Fibroblast of mammary gland (primary cell): ENCODE measurements at places on chromosomes 13 and 19.

DNA sequence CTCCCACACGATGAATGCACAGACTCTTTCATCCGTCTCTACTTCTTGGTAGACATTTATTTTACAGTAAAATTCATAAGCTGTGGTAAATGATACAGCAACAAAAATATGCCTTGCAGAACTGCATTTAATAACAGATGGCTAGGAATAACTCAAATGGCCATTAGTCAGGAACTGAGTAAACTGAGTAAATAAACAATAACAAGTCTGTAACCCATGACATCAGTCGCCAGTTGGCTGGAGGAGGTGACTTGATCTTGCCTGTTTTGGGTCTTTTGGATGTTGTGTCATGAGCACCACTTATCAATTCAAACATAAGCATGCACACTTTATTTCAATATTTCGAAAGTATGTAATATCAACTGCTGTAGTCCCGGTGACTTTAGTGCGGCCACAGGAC, 632.6 kb upstream of the ARGLU1 start:
- no peak for DNase-seq

GRCh38 chr13:42594481-42595252, 20.7 kb downstream of the TNFSF11 start:
- peak; percentile 96 for DNase-seq

- peak; percentile 54 for DNase-seq
Observed at GRCh38 chr19:17346109-17346671, 8.8 kb downstream of the GTPBP3 start.

DNA sequence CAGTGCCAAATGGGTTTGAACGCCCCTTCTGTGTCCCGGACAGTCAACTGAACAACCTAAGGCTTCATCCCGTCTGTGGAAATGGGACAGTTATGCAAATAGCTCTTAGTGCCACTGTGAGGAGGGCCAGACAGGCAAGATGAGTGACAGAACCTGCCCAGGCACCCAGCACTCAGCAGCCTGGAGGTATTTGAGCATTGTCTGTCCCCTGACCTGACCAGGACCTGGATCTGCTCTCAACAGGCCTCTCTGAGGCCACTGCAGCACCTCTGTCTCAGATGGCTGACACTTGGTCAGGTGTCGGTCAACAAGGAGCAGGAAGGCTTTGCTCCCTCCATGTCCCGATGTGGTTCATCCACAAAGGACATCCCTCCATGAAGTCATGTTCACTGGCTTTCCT, 67.9 kb downstream of the CCDC70 start:
- no peak for DNase-seq

DNA sequence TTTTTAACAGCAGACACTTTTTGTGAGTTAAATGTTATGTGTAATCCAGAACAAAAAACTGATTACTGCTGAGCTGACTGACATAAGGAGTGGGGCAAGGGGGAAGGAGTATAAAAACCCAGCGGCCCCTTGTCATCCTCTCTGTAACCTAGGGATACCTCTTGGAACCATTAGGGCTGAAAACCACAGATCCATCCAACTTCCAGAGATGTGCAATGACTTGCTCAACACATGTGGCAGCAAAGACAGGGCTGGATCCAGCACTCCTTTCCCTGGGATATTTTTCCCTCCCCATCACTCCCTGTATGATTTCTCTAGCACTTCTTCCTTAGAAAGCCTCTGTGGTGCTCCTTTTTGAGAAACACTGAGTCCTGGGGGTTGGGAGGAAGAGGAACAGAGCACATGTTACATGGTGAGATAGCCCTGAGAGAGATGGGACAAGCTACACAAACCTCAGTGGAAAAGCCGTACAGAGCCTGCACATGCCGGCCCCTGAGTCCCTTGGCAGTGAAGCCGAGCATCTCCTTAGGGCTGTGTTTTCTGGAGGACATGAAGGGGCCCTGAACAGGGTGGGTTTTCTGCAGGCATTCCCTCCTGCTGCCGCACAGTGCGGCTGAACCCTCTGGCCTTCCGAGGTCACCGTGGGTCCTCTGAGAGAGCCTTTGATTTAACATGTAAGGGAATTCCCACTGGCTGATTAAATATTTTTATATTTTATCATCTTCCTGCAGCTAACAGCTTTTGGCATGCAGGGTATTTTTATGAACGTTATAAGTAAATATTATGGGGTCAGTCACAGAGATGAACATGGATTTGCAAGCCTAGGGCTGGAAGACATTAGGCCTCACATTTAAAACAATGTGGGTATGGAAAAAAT, 219.9 kb downstream of the COG6 start:
- peak; percentile 43 for DNase-seq

- peak; percentile 62 for DNase-seq
Observed at GRCh38 chr19:996051-996838, 4.0 kb upstream of the GRIN3B start.

- no peak for DNase-seq
Observed at GRCh38 chr13:98059276-98059675, 83.6 kb upstream of the FARP1 start.

DNA sequence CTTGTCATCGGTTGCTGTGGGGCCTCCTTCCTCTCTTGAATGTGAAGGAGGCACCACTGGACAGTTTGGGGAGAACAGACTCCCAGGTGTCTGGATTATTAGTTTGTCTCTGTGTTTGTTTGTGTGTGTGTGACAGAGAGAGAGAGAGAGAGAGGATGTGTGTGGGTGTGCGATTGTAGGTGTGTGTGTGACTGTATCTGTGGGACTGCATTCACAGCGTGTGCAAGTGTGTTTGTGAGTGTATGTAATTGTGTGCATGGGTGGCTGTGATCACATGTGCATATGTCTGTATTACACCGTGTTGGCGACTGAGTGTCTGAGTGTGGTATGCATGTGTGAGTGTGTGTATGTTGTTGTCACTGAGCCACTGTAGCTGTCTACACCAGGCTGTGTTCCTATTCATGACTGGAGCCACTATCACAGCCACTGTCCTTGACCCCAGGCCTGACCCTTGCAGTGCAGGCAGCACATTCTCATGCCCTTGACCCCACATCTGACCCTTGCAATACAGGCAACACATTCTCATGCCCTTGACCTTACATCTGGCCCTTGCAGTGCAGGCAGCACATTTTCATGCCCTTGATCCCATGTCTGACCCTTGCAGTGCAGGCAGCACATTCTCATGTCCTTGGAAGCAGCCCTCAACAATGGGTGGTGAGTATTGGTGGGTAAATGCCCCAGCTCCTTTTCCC, 25.1 kb upstream of the CYP4F8 start:
- DNase-seq: no peak

DNA sequence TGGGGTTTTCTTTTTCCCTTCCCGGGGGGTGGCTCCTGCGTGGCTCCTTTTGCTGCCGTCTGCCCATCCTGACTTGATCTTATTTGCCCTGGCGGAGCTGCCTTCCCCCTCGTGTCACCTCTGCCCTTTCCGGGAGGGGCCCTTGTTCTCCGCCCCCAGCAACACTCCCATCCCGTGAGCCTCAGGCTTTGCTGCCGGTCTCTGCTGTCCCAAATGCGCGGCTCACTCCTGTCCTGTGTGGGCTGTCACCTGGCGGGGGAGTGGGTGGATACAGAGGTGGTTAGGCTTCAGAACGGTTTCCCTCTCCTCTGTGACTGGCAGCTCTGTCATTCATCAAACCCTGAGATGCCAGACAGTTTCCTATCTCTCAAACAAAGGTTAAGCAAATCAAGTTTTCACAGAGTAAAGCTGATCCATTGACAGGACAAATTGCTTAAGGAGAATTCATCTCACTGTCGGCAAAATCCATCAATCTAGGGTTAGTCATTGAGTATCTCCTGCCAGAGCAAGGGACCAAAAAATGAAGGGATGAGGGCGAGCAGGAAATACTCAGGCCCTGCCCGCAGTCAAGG, 84.0 kb downstream of the ANKRD10 start:
- no peak for DNase-seq

GRCh38 chr13:39596685-39597084, 6.3 kb downstream of the LHFPL6 start:
- DNase-seq: no peak

GRCh38 chr19:19514215-19514657, 1.1 kb downstream of the TSSK6 start:
- DNase-seq: peak; percentile 66

- no peak for DNase-seq
Observed at GRCh38 chr13:74557870-74558269, 423.7 kb upstream of the KLF12 start.

DNA sequence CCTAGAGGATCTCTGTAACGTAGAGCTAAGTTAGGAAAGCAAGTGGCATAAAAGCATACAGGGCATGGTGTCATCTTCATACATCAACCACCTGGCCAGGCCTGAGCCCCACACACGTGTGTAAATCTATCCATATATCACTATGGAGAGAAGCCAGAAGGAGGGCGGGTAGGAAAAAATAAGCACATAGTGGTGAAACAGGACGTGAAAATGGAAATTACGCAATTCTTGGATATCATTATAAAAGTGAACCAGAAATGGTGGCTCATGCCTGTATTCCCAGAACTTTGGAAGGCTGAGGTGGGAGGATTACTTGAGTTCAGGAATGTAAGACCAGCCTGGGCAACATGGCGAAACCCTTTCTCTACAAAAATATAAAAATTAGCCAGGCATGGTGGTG, 43.4 kb downstream of the PDCD5 start:
- peak; percentile 8 for DNase-seq

- peak; percentile 12 for DNase-seq
Observed at GRCh38 chr19:6730153-6730804, 7.1 kb downstream of the GPR108 start.

- no peak for DNase-seq
Observed at GRCh38 chr19:51015691-51016267, 3.7 kb downstream of the KLK10 start.

GRCh38 chr13:49954674-49955455, 18.7 kb upstream of the SPRYD7 start:
- no peak for DNase-seq

- DNase-seq: peak; percentile 44
Observed at GRCh38 chr13:110521946-110522345, 39.6 kb downstream of the RAB20 start.

DNA sequence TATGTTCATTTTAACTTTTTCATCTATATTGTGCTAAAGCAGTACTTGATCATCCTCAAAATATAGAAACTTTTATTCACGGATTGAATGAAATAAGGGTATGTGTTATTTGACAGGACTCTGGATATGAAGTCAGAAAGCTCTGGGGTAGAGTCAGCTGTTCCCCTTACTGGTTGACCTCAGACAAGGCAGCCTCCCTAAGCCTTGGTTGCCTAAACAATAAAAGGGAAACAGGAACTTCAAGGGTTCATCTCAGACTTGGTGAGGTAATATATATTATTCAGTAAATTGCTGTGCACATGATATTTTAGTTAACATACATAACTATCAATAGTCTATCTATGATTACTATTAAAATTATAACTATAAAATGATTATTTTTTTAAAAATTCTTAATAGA, 13.6 kb downstream of the POLR1D start:
- DNase-seq: no peak

DNA sequence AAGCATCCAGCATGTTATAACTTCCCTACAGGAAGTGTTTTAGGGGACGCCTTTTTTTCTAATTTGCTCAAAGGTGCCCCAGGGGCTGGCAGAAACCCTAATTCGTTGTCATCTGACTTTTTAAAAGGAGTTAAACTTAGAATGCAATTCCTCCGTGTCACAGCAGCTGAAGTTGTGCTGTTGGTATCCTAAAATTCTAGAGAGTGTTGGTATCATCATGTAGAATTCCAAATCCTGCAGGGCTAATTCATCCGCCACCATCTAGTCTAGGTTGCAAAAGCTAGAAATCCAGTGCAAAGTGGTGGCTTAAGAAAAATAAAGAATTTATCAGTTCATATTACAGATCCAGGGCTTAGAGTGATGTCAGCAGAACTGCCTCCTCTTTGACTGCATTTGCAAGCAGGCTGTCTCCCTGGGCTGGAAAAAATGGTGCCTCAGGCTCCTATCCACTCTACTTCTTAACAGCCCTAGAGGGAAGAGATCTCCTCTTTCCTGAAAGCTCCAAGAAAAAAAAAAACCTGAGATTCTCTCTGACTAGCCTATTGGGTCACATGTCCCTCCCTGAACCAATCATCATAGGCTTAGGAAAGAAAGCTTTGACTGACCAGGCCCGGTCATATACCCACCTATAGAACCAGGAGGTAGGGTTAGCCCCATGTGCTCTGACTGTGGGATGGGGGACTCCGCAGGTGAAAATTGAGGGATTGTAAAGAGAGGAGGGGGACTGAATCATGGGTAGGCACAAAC, 73.0 kb downstream of the MAP4K1 start:
- DNase-seq: no peak

- peak; percentile 71 for DNase-seq
Observed at GRCh38 chr19:45200568-45200967, 22.0 kb downstream of the BLOC1S3 start.

- DNase-seq: no peak
Observed at GRCh38 chr13:42412812-42413483, 141.0 kb downstream of the AKAP11 start.

- DNase-seq: peak; percentile 25
Observed at GRCh38 chr13:93771782-93772181, 545.2 kb downstream of the GPC6 start.

DNA sequence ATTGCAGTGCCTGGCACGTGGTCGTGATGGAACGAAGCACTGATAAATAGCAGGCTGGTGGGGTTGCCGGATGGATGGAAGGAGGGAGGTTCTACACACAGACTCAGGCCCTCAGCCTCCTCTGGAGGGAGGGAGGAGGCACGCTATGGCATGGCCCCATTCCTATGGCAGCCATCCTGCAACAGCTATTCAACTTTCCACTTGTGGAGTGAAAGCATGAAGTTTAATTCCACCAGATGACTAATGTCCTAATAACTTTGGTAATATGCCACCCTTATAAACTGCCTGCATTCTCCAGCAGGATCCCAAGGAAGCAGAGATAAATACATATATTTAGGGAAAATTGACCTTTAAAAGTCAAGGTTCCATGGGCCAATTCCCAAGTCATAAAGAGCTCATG, 92.4 kb downstream of the KL start:
- DNase-seq: peak; percentile 42

DNA sequence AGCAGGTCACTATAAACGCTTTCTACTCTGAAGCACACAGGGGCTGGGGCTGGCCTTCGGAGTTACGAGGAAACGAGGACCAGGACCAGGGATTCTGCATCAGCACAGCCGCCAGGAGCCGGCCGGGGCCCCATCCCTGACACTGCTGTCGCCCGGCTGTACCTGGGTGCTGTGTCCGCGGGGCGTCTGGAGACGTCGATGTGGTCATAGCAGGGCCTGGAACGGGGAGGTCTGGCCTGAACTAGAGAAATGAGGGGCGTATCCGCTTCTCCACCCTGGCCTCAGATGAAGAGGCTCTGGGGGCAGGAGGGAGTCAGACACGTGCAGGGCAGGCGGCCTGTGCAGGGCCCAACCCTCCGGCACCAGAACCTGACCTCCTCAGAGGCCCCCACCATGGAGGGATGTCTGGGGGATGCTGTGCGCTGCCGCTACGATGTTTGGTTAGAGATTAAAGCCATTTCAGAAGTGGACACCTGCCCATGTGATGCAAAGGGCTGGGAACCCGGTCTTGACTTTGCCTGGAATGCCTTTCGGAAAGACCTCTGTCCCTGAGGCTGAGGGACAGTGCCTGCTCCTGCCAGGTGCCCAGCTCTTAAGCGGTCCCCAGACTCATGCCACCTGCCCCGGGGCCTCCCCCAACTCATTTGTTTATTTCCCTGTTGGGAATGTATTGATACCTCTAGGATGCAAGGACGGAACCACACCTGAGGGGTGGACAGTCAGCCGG, 21.4 kb downstream of the GAS6 start:
- DNase-seq: no peak
